Activated gamma-delta T cell (primary cell): ENCODE measurements at places on chromosomes 1 and 21.

GRCh38 chr1:14064649-14065442 lies 364.9 kb downstream of the PRDM2 start:
- DNase-seq: no peak

DNA sequence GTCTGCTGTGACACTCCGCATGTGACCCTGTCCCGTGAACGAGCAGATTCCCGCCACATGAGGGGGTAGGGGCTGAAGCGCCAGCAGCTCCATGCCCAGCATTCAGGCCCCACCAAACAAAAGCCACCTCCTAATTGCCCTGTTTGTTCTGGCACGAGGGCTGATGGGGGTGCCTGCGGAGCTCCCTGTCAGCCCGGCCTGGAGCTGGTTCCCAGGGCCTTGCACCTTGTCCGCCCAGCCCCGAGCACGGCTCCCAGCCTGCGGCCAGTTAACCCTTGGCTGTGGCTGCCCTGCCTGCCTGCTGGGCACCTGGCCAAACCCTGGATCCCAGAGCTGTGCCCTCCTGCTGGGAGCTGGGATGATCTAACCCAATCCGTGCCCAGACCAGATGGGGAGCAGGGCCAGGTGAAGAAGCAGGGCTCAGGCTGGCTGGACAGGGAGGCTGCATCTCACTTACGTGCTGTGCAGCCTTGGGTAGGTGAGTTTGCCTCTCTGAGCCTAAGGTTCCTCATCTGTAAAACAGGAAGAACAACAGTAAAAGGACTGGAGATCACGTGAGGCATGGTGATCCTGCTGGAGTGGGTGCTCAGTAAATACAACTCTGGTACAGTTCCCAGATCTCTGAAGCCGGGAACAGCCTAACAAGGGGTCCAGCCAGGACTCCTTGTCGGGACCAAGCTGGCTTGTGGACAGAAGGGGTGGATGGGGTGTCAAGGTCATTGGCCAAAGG lies 110.9 kb upstream of the IFFO2 start:
- no peak for DNase-seq

GRCh38 chr21:16323596-16323995 lies 593.8 kb downstream of the USP25 start:
- no peak for DNase-seq

GRCh38 chr1:220219865-220220698 lies 52.2 kb downstream of the RAB3GAP2 start:
- DNase-seq: no peak

DNA sequence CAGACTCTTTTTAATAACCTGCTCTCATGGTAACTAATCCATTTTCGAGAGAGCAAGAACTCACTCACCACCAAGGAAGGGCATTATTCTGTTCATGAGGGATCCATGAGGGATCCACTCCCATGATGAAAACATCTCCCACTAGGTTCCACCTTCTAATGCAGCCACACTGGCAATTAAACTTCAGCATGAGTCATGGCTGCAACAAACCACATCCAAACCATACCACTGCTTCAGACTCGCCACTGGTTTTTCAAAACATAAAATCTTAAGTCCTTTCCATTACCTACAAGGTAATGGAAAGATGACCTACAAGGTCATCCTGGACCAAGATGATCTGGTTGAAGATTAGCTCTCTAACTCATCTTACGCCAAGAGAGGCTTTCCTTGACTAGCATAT lies 405.1 kb downstream of the VAV3 start:
- DNase-seq: no peak

GRCh38 chr1:119631086-119631432 lies 17.0 kb downstream of the ZNF697 start:
- no peak for DNase-seq

GRCh38 chr1:1407636-1408318 lies 684 bp upstream of the MRPL20 start:
- DNase-seq: no peak

DNA sequence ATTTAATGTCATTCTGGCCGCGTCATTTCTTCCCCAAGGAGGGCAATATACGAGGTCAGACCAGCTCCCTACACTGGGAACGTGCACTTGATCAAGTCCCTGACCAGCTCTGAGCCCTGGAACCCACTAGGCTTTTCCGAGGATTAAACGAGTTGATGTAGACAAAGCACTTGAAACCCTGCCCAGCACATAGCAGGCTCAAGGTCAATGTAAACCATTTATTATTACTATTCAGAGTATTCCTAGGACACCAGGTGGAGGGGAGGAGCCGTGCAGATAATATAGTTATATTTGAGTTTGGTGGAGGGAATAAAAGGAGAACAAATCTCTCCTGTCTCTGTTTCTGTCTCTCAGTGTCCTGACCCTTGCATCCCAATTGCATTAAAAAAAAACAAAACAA lies 174.1 kb upstream of the IGSF21 start:
- DNase-seq: no peak

DNA sequence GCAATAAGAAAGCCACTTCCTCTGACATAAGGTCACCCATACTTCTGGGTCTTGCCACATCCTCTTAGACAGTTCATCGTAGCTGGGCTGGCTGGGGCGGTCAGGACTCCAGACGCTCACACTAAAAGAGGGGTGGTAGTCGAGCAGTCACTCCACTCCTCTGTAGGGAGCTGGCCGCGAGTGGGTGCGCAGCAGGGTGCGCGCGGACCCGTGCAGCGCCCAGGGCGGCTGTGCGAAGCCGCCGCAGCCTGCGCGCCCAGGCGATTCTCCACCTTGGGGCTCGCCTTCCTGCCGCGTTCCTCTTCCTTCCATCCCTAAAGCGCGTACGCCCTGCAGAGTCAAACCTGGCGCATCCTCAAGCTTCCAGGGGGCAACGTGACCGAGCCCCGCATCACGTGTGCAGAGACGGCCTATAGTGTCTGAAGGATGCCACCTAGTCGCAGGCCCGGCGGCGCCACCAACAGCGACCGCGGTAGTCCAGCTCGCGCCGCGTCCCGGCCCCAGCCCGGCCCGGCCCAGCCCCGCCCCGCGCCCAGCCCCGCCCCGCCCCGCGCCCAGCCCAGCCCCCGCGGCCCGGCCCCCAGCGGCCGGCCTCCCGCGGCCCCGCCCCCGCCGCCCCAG lies 360 bp upstream of the PRDX6 start:
- DNase-seq: peak; percentile 76

DNA sequence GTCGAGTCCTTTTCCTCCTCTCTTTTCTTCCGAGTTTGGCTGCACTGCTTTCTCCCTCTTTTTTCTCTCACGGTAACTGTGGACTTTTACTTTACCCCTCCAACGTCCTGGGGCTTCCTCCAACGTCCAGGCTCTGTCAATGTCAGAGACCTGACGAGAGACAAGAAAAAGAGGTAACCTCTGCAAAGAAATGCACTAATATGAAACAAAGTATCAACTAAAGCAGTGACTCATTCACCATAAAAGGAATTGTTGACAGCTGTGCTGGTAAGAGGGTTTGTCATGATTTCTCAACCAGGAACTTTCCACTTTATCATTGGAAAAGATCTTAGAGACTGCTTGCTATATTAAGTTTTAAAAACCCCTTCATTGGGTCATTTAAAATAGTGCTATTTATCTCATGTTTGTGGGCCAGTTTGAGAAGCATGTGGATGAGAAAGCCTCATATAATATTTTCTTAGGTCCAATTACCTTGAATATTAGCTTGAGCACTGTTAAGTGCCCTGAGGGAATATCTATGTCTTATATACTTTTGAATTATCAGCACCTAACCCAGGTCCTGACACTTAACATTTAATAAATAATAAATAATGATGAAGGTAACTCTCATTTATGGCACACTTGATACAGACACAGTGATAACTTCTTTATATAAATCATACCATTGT lies at the start of gene GBP2:
Gene GBP2, minus strand, starts transcription at position 202 of the 668 bp plus-strand sequence. CDS start 4,148 bp downstream, outside the sequence.
- DNase-seq: no peak

GRCh38 chr1:27832762-27833161 lies 2.2 kb downstream of the PPP1R8 start:
- DNase-seq: no peak

DNA sequence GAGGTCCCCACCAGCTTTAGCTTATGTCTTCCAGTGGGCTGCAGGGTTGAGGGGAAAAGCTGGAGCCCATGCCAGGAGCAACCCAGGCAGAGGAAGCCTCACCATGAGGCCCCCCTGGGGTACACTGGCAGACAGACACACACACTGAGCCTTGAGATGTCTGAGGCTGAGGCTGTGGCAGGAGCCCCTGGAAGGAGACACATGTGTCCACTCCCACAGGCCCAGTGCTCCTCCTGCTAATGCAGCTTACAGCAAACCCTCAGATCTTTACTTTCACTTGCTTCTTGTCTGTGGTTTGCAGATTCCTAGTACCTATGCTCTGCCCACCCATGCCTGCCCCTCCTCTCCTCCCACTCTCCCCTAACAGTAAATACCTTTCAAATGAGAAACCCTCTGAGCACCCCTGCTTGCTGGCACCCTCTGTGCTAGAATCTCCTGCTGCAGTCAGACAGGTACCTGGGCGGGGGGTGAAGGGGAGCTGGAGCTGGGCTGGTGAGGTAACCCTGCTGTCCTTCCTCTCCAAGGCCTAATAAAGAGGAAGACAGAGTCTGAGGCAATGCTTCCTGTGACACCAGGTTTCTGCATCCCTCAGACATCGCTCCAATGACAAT lies 63.4 kb upstream of the NEK2 start:
- no peak for DNase-seq

DNA sequence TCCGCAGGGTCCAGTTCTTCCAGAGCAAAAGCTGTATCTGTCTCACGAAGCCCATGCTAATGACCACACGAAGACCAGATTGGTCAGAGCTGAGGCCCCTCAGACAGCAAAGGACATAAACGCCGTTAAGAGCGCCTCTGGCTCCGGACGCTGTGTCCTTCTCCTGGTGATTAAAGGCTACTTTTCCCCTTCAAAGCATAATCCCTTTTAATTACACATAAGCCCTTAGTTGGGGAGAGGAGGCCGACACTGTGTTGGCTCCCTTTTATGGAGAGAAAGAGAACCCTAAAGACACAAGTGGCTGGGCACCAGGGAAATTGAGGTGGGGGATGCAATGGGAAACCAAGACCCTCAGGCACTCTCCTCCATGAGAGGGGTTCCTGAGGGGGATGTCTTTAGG lies at the start of gene ABCA4:
Gene ABCA4, minus strand, starts transcription at position 158 of the 400 bp plus-strand sequence. Its CDS starts 103 bp downstream, at position 55.
- DNase-seq: no peak

- DNase-seq: no peak
Measured at GRCh38 chr1:16369821-16370220, 2.8 kb downstream of the SZRD1 start.

GRCh38 chr1:104019675-104020049 lies 270.0 kb downstream of the AMY1C start:
- DNase-seq: no peak

GRCh38 chr1:230335861-230336522 lies 90.1 kb downstream of the PGBD5 start:
- DNase-seq: no peak

- no peak for DNase-seq
Measured at GRCh38 chr1:167089939-167090313, 251 bp downstream of the GPA33 start.

DNA sequence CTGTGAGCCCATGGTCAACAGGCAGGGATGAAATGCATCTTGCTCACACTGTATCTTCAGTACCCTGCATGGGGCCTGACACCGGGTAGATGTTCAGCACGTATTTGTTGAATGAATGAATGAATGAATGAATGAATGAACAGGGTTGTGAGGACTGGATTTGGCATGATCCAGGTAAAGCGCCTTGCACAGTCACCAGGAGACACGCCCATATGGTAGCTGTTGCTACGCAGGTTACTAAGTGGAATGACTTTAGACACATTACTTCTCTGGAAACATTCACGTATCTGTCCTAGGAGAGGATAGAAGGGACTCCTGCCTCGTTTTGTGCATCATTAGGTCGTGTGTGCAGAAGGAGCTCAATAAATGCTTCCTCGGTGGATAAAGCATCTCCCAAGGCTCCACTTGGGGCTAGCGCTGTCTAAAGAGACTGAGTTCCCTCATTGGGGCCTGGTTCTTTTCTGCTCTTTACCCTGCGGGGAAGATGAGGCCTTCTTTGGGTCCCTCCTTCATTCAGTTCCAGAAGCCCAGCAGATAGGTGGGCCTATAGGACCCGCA lies 54.2 kb downstream of the NDUFS5 start:
- DNase-seq: no peak

- no peak for DNase-seq
Measured at GRCh38 chr1:119713039-119713748, 1.5 kb downstream of the PHGDH start.

GRCh38 chr1:52054496-52055065 lies 410 bp downstream of the TXNDC12 start:
- no peak for DNase-seq

- no peak for DNase-seq
Measured at GRCh38 chr1:219000631-219001030, 173.0 kb upstream of the LYPLAL1 start.

DNA sequence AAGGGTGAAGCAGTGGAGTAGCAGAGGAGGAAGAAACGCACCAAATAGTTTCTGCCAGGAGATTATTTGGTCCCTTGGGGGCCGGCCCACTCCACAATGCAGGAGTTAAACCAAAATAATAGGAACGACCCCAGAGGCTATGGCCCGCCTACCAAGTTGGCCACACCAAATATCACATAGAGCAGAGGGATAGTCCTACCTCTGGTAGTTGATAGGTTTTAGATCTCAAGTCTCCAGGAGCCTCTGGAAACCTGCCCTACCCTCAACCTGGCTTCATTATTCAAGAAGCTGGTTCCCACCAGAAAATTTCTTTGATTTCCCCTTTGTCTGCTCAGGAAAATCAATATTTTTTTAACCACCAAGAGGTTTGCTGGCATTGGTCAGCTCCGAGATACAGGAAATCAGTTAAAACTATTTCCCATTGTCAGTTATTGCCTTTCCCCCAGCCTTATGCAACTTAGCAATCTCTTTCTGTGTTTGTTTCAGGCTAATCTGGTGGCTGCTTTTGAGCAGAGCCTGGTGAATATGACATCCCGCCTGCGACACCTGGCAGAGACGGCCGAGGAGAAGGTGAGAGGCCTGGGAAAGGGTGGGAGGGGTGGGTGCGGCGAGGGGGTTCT lies 35.5 kb upstream of the IPO9 start:
- DNase-seq: no peak

DNA sequence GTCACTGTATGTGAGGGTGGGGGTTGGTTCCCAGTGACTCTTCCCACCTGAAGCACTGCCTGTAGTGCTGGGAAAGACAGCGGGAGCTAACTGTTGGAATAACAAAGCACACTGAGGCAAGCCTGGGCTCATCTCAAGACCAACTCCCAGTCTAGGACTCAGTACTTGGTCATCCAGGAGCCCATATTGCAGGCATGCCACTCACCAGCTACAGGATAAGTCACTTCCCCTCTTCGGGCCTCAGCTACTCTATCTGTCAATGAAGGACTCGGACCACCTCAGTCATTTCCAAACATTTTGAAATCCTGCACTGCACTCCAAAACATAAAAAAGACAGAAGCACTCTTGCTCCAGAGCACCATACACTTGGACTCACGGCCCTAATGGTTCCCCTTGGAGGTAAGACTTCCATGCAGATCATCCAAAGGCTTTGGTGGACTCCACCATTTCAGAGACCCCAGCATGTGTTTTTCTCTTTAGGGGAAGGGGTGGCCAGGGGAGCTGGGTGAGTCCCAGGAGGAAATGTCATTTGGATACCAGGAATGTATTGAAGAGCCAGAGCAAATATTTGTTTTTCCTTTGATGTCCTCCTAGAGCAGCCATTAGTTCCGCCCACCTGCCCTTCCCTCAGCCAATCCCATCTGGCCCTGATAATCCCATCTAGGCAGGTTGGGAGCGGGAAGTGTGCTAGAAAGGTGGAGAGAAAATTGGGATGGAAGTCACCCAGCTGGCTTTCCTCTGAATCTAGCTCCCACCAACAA lies 3.1 kb downstream of the NUAK2 start:
- no peak for DNase-seq

GRCh38 chr1:225999912-226000337 lies 782 bp upstream of the SDE2 start:
- no peak for DNase-seq
